Dermis microvascular lymphatic vessel endothelial cell (primary cell): ENCODE measurements at places on chromosomes 3 and 15. TPM values are rescaled to one million over a fixed set of nuclear protein-coding genes. Genes with fewer than 3 reads are reported as not detected.

Gene SNX33
- total RNA-seq: 8.6 and 17.2 TPM in 2 replicates

Gene CHRM5
- total RNA-seq: under 0.01 and 0.13 TPM in 2 replicates

Gene NLGN1
- 0.51 and 0.63 TPM in 2 replicates for total RNA-seq

Gene FBXO40
- total RNA-seq: not detected in 2 replicates

Gene SLC15A2
- total RNA-seq: under 0.01 TPM in 2 replicates

Gene COL6A6
- total RNA-seq: not detected in 2 replicates

Gene GOLGA6L26
- not detected in 2 replicates for total RNA-seq
